ENCODE measurements at places on chromosomes 1 and 21. TPM values are rescaled to one million over a fixed set of nuclear protein-coding genes. Genes with fewer than 3 reads are reported as not detected.

DNA sequence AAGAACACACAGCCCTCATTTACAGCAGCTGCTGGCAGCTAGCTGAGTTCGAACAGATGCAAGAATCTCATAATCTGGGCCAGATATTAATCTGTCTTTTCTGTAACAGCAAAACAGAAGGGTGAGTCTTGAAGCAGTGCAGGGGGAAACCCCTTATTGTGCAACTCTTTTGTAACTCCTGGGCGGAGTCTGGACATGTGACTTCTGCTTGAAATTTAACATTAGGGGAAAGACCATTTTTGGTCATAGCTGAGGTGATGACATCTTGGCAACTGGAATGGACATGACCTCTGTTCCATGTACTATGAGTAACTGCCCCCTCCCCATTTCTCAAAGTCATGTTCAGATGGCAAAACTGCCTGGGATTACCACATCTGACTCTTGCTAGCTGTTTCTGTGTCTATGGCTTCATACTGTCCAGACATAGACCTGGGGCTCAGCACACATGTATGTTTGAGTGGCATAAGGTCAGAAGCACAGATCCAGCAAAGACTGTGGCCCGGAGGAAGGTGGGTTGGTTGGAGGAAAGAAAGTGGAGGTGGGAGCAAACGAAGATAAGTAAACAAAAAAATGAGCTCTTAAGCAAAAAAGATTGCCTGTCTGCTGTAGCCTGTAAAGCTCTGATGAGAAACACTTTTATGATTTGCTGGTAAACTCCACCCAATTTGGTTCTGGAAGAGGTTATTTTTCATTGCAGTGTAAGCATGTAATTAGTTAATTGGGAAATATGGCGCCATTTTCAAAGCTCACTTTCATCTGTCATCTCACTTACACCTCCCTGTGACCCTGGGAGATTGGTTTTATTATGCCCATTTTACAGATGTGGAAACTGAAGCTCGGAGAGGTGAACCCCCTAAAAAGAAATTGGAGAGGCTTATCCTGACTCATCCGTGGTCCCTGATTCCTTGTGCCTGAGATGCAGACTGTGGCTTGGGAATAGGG, 26.1 kb downstream of the ETS2 start:
- no peak overlapping the region for H3K4me3 ChIP-seq
- H3K4me1 ChIP-seq = peaks cover 11% of the 10 kb centered on the region
- H3K36me3 ChIP-seq = no peaks in the 10 kb centered on the region
- H3K27ac ChIP-seq = peak overlapping the region; percentile 80

DNA sequence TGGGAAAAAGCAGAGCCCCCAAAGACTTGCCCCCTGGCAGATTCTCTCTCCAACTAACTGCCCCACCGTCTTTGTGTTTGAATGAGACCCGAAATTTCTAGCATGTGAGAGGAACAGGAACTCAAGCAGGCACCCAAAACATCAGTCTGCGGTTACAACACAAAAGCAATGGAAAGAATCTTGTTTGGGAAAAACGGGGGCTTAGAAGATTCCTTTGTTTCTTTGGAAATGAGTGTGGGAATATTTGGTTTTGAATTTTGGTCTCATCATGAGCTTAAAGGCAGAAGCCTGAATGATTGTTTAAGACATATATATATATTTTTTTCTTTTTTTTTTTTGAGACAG, 188.9 kb upstream of the TMEM51 start:
- H3K36me3 ChIP-seq = no peaks in the 10 kb centered on the region
- H3K4me1 ChIP-seq = no peaks in the 10 kb centered on the region
- H3K4me3 ChIP-seq = no peak overlapping the region
- no peaks in the 10 kb centered on the region for H3K27me3 ChIP-seq
- DNase-seq = no peak

DNA sequence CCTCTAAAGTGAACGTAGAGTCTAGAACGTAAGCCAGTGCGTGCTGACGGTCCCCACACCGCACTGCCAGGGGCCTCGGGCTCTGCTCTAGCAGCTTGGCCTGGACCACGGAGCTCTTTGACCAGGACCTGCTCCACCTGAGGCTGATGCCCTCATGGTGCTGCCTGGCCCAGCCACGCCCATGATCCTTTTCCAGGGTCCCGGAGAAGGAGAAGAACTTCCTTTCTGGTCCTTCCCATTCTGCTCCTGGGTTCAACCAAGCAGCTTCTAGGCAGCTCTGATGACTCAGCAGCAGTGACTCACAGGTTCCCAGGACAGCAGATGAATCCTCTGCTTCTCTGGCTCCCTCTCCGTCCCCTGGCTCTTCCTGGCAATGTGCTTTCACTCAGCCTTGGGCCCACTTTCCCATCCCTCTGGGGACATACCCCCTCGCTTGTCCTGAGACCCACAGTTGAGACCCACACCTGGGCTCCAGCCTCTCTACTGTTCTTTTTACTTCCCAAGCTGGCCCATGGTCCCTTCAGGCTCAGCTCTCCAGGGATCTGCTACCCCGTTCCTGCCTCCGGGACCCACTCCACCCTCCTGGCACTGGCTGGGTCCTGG, 246.3 kb upstream of the RAB4A start:
- no peaks in the 10 kb centered on the region for H3K36me3 ChIP-seq
- DNase-seq = no peak
- no peaks in the 10 kb centered on the region for H3K27me3 ChIP-seq
- H3K27ac ChIP-seq = no peak overlapping the region
- no peaks in the 10 kb centered on the region for H3K4me1 ChIP-seq

- no peaks in the 10 kb centered on the region for H3K4me1 ChIP-seq
- no peaks in the 10 kb centered on the region for H3K36me3 ChIP-seq
- DNase-seq = no peak
These were observed 101.7 kb downstream of the PHTF1 start for GRCh38 chr1:113657556-113658063.

DNA sequence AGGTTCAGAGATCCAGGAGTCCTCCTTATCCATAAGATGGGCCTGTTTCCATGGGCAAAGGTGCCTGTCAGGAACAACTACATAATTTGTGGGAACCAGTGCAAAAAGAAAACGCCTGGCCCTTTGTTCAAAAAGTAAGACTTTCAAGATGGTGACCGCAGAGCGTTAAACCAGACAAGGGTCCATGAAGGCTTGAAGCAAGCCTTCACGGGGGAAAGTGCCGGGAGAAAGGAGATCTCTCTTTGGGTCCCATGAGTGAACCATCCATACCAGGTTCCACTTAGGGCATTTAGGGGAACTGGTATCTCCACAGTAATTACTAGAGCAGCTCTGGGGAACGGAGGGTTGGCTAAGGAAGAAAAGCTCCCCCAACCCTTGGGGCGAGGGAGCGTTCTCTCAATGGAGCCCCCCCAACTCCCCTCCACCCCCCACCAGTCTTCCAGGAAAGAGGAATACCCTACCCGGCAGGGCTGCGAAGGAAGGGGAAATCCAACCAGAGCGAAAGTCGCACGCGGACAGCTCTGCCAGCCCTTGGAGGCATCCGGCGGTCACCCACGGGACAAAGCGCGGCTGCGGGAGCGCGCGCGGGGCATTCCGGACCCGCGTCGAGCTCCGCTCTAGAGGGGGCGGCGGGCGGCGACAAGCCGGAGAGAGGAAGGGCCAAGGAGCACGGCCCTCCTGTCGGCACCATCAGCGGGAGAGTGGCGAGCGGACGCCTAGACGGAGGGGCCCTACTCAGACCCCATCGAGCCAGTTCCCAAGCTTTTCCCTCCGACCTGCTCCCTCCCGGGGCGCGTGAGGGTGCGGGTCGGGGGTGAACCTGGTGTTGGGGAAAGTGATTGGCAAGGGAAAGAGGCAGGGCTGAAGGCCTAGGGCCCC, 687 bp upstream of the RASSF5 start:
- H3K27ac ChIP-seq = no peak overlapping the region
- H3K36me3 ChIP-seq = no peaks in the 10 kb centered on the region
- no peaks in the 10 kb centered on the region for H3K27me3 ChIP-seq
- H3K4me1 ChIP-seq = peaks cover 20% of the 10 kb centered on the region
- peak overlapping the region; percentile 48 for H3K4me3 ChIP-seq

GRCh38 chr1:52266507-52266906, 99.5 kb downstream of the CC2D1B start:
- no peak overlapping the region for H3K27ac ChIP-seq
- H3K4me3 ChIP-seq = no peak overlapping the region
- H3K27me3 ChIP-seq = no peaks in the 10 kb centered on the region
- no peak for DNase-seq

DNA sequence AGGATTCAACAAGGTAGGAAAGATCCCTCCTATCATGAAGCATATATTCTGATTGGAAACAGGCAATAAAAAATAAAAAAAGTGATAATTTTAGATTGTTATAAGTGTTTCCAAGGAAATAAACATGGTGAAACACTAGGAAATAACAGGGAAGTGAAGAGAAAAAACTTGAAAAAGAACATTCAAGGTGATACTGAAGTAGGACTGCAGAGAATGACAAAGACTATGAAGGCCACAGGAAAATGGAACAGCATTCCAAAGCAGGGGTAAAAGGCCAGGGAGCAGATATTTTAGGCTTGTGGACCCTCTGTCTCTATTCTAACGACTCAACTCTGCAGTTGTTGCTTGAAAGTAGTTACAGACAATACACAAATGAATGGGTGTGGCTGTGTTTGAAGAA, 7.9 kb downstream of the ANKRD45 start:
- no peaks in the 10 kb centered on the region for H3K36me3 ChIP-seq
- no peaks in the 10 kb centered on the region for H3K27me3 ChIP-seq
- DNase-seq = no peak
- H3K4me3 ChIP-seq = no peak overlapping the region
- H3K4me1 ChIP-seq = no peaks in the 10 kb centered on the region

- no peaks in the 10 kb centered on the region for H3K4me1 ChIP-seq
- no peak overlapping the region for H3K4me3 ChIP-seq
These were observed 489.7 kb downstream of the NPHP4 start for GRCh38 chr1:5502311-5503194.

DNA sequence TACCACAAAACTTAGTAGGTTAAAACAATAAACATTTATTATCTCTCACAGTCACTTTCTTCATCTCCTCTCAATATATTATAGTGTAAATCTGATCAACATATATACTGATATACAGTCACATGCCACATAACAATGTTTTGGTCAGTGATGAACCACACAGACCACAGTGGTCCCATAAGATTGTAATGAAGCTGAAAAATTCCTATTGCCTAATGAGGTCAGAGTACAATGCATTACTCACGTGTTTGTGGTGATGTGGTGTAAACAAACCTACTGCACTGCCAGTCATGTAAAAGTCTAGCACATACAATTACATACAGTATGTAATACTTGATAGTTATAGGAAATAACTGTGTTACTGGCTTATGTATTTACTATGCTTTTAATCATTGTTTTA, 30.1 kb downstream of the OLFML3 start:
- no peaks in the 10 kb centered on the region for H3K36me3 ChIP-seq
- no peak overlapping the region for H3K27ac ChIP-seq
- H3K4me1 ChIP-seq = peaks cover 14% of the 10 kb centered on the region
- no peak overlapping the region for H3K4me3 ChIP-seq

DNA sequence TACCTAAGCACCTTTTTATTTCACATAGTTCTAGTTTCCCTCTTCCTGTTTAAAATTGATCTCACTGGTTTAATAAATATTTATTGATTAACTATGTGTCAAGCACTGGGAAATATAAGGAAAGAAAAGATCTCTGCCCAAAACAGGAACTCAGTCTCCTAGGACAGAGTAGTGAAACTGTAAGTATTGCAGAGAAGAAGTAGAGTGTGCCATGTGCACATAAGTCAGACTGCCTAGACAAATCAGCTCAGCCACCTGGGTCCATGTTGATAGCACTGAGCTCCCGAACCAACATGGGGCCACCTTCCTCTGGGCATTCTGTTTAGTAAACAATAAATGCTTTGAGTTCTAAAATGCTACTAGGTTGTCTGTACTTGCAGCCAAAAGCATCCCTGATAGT, 9.8 kb upstream of the SSX2IP start:
- H3K4me1 ChIP-seq = no peaks in the 10 kb centered on the region
- H3K27ac ChIP-seq = no peak overlapping the region
- H3K27me3 ChIP-seq = no peaks in the 10 kb centered on the region
- no peak overlapping the region for H3K4me3 ChIP-seq
- no peaks in the 10 kb centered on the region for H3K36me3 ChIP-seq

- no peak overlapping the region for H3K27ac ChIP-seq
- H3K36me3 ChIP-seq = no peaks in the 10 kb centered on the region
- no peak overlapping the region for H3K4me3 ChIP-seq
- no peak for DNase-seq
These were observed 35.0 kb upstream of the GRHL3 start for GRCh38 chr1:24284156-24284471.

DNA sequence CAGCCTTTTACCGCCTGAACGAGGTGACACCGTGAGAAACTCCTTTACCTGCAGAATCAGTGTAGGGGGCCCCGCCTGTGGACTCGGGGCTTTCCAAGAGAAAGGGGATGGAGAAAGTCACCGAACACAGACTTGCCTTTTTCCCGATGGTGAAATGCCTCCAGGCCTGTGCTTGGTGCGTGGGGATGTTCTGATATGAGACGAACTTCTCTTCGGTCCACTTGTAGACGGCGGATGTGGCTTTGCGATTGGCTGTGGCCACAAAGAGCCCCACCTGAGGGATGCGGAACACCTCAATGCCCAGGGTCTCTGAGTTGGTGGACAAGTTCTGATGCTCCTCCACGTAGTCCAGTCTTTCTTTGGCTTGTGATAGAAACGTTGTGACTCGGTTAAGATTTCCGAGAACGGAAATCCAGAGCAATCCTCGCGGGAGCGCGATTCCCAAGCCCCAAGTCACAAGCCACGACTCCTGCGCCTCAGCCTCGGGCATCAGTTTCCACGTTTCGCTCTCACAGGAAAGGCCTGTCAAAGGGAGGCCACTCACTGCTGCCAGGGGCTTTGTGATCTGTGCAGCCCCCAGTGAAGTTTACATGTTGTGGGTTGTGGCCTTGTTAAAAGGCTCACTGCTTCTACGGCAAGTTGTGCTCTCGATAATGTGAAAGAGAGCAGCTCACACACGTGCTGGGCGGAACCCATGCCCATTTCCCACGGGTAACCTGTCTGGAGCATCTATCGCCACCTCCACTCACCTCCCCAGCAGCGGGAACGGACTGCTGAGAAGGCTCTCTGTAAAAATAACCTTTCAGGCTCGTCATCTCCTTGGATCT, 12.6 kb downstream of the KRTAP10-1 start:
- no peaks in the 10 kb centered on the region for H3K36me3 ChIP-seq

DNA sequence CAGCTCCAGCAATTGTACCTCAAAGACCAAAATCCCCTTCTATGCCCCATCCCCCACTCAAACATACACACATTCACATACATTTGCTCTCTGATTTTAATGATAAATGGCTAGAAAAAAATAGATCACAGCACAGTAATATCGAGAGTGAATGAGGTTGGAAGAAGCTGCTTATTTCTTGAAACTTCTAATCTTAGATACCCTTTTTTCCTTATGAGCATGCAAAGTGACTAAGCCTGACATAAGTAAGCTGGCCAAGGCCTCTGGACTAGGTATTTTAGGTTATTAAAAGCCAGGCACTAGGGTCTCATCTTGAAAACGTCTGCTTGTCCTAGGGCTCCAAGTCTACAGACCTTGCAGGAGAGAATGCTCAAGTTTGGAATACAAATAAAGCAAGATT, 133.6 kb downstream of the TGFBR3 start:
- no peak for DNase-seq
- no peak overlapping the region for H3K27ac ChIP-seq
- H3K4me1 ChIP-seq = no peaks in the 10 kb centered on the region
- H3K27me3 ChIP-seq = no peaks in the 10 kb centered on the region
- H3K36me3 ChIP-seq = no peaks in the 10 kb centered on the region
- H3K4me3 ChIP-seq = no peak overlapping the region

The YIPF1 gene
- 17.2 TPM for total RNA-seq

The DDX20 gene
- 10.4 TPM for total RNA-seq

The FOXD2 gene
- total RNA-seq = 4.6 TPM

The ATP1A2 gene
- total RNA-seq = not detected

The ZDHHC18 gene
- 21.3 TPM for total RNA-seq

The YOD1 gene
- 11.9 TPM for total RNA-seq

The CBR1 gene
- total RNA-seq = 45.0 TPM
